Foreskin keratinocyte (primary cell): ENCODE measurements at places on chromosomes 12 and 14.

DNA sequence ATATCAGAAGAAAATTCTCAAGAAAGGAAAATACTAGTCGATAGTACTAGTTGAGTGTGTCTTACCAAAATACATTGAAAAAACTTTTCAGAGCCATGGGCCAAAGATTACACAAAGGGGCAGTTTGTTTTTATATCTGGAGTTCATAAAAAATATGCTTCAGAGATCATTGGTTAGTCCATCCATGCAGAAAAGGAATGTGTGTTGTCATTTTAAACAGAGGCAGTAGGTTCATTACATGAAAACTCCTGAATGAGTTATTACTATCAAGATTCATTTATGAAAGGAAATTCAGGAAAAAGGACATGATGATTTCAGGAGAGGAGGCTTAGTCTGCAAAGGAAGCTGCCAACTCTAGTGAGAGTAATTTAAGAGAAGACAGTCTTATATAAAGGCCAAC is 354.8 kb downstream of the AEBP2 start:
- DNase-seq, result no peak

- DNase-seq, result peak; percentile 50
Observed at GRCh38 chr14:50830932-50831725, at the start of gene NIN. TSS of gene NIN (minus strand) at chr14:50831162. CDS start at chr14:50822056, 9,106 bp downstream.

- no peak for DNase-seq
Observed at GRCh38 chr14:63564318-63564717, 21.1 kb upstream of the PPP2R5E start.

DNA sequence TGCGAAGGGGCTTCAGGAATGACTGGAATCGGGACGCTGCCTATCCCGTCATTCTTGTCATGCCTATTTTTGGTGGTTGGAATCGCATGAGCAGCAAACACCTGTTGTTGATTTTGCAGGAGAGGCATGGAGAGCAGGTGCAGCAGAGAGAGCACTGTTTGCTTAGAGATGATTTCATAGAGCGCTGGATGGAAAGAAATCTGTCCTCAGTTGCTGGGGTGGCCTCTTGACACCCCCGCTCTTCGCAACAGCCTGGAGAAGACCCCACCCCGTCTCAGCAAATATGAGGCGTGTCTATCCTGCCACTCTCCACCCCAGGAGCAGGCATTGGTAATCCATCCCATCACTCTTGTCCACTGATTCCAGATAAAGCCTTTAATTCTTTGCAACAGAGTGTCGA is 19.3 kb upstream of the NCOR2 start:
- DNase-seq, result no peak

- peak; percentile 7 for DNase-seq
Observed at GRCh38 chr12:32390572-32391219, 8.7 kb upstream of the FGD4 start.

DNA sequence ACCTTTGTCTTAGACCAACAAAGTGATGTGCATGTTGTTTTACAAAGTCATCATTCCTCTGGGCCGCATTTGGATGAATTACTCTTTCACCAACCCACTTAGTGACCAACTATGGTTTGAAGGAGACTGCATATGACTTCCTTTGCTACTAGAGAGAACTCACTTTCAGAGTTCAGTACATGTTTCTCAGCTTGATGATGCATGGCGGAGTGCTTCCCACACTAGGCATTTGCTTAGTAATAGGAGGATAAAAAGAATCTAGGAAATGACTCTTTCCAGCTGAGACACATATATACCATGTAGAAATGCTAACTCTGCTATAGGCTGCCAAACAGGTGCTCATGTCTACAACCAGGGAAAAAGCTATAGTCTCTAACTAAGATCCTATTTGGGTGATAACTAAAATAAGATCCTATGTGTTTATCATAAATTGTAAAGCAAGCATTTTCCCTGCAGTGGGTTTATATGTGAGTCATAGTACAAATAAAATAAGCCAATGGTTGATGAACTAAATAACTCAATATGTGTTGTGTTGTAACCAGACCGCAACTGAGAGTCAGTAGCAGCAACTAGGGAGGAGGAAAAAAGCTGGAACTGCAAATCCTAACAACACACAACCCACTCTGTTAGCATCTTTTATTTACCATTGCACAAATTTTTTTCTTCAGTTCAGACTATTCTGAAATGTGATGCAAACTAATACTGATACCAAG is 87.2 kb downstream of the TSPAN8 start:
- DNase-seq, result no peak

GRCh38 chr14:22907429-22907828 is 11.5 kb downstream of the RBM23 start:
- no peak for DNase-seq

DNA sequence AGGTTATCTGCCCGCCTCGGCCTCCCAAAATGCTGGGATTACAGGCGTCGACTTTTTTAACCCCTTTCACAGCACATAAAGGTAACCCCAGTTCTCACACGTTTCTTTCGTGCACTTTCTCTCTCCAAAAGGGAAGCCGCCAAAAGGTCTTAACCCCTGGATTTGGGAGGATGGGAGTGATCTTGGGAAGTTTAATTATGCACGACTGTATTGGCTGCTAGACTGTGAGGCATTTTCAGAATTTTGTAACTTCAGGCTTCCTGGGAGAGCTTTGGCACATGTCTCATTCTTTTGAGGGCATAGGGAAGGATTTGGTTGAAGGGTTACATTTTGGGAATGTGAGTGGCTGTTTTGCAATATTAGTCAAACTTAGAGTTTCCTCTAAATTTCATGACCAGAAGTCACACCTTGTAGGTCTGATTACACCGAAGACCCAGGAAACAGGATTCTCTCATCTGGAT is 1.4 kb upstream of the SMARCC2 start:
- DNase-seq, result no peak

GRCh38 chr14:64465831-64466554 is 694 bp downstream of the AKAP5 start:
- no peak for DNase-seq

DNA sequence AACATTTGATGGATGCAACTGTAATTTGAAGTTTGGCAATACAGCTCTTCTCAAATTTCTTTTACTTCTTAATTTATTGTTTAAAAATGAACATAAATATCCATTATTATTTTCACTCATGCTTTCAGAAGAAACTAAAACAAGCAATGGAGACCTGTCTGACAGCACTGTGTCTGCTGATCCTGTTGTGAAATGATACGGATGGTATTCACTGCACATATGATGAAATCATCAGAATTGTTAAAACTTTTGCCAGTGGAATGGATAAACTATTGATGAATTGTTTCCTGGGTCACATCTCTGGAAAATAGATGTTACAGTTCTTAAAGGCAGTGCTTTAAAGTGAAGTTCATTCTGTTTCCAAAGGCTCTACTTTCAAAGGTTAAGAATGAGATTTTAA is 59.2 kb downstream of the WASHC4 start:
- no peak for DNase-seq

DNA sequence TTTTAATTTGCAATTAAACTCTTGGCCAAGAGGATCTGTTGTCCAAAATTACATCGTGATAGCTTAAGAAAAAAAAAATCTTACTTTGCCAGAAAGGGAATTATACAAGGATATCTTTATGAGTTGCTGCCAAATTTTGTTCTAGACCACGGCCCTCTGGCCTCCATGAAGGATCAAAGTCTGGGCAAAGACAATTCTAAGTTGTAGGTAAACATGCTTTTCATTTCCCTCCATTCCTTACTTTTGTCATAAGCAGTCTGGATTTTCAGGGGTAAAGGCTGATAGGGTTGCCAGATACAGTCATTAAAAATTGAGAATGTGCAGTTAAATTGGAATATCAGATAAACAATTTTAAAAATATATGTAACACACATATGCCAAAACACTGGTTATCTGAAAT is 135.1 kb downstream of the MON2 start:
- DNase-seq, result no peak

DNA sequence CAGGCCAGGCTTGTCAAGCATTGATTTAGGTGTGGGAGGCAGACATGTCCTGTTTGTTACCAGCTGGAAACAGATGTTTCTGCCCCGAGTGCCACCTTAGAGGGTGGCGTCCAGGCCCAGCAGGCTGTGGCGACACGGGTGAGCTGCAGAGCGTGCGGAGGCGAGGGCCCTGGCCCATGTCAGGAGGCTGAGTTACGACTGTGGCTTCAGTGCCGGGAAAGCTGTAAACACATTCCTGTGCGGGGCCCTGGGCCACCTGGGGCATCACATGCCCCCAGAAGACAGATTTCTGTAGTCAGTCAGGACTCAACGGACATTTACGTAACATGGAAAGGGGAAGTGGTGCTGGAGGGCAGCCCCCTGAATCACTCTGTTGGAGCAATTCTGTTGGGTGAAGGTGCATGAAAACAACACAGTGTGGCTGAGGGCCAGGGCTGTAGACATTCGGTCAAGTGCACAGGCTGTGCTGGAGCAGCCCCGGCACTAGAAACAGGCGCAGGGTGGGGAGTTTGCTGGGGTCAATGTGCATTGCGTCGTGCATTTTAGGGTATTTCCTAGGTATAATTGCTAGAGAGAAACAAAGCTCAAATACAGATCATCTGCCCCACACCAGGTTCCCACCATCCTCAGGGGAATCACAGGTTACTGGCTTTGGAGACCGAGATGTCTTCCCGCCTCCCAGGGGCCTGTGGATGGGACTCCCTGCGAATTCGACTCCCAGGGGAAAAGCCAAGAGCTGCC is 291.8 kb downstream of the TMEM121 start:
- no peak for DNase-seq

- no peak for DNase-seq
Observed at GRCh38 chr14:55731881-55732498, 152.0 kb downstream of the KTN1 start.

- no peak for DNase-seq
Observed at GRCh38 chr14:87756661-87757060, 236.3 kb downstream of the GALC start.
